ENCODE measurements at places on chromosomes 11 and 22. TPM values are rescaled to one million over a fixed set of nuclear protein-coding genes. Genes with fewer than 3 reads are reported as not detected.
A peak's percentile ranks its signal among the peaks of the same experiment; 100 is the strongest.

- DNase-seq: no peak
Observed at GRCh38 chr11:85779956-85780640, 30.8 kb downstream of the SYTL2 start.

- DNase-seq: no peak
Observed at GRCh38 chr22:48310740-48311139, 1516.9 kb downstream of the BRD1 start.

PGA4 gene
- not detected for total RNA-seq

GRCh38 chr22:24069721-24070120, 58.6 kb downstream of the CABIN1 start:
- DNase-seq: no peak

DNA sequence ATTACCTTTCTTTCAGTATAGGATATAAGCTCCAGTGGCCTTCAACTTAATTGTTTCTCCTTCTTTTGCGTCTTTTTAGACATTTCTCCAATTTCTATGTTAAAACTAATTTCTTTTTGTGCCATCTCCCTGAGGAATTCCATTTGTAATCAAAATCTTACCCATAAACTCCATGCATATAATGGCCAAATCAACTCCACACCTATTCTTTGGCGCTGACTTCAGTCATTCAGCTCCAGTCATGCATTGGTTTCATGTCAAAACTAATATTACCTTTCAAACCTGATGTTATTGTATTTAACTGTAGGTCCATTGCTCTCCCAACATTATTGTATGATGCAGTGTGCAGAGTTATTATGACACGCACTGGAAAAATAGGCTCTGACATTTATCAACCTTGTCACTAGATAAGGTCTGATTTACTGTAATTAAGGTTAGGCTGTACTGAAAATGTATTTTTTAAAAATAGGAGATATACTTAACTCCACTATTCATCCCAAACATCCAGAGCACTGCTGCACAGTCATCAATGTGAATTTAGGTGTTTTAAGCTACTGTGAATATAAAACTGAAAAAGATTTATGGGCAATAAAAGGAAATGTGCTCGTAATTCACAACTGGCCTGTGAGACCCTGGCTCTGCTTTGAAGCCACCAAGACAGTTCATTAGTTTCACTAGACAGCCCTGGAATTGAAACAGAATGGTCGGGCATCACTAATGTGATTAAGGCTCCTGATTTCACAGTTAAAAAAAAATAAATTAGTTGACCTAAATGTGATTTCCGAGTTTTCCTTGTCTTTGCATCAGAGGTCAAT, 180.6 kb upstream of the GRIA4 start:
- DNase-seq: no peak

- DNase-seq: no peak
Observed at GRCh38 chr11:65381716-65382032, 772 bp downstream of the SLC25A45 start.

DNA sequence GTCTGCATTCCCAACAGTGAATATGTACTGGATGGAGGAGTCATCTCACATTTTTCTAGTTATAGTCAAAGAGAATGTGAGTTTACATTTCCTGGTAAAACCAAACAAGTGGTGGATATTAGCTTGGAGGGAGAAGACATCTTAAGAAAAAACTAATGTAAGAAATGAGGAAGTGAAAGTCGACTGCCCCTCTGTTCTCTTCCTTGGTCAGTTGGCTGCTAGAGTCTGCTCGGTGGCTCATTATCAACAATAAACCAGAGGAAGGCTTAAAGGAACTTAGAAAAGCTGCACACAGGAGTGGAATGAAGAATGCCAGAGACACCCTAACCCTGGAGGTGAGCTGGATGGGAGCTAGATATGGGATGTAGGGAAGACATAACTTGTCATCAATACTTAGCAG, 5.8 kb downstream of the SLC22A9 start:
- DNase-seq: no peak

NRXN2 gene
- 0.14 TPM for total RNA-seq

- DNase-seq: no peak
Observed at GRCh38 chr11:127338380-127339259, 338.1 kb upstream of the KIRREL3 start.

GRCh38 chr11:75827562-75827961, 12.6 kb downstream of the UVRAG start:
- no peak for DNase-seq

LRRC55 gene
- not detected for total RNA-seq

CD6 gene
- not detected for total RNA-seq

DNA sequence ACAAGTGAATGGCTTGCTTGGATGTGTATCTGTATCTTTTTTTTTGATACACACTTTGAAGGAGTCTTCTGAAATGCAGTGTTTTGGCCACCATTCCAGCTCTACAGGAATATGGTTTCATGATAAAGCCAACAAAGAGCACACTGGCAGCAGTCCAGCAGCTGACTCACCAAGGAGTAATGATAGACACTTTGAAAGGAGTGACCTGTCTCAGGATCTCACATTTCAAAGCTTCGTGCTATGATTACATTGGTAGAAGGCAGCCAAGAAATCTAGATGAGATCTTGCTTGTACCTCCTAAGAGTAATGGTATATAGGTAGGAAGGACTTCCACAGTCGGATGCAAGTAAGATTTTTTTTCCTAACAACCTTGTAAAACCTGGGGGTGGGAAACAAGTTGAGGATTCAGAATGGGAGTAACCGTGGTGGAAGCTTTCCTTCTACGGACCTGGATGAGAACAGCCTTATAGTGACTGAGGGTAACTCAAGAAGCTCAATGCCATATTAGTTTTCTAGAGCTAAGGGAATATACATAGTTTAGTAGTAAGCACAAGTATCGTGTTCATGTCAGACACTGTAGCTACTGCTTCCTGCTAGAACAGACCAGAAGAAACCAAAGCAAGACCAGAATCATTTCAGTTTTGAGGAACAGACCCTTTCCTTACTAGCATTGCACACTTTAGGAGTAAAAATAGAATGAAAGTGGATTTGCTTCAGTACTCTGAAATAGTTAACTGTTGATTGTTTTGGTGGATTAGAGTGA, 25.0 kb downstream of the MTMR3 start:
- peak; percentile 91 for DNase-seq
